Psoas muscle (tissue), 8 donors: ENCODE measurements at places on chromosomes 2 and 18. TPM values are rescaled to one million over a fixed set of nuclear protein-coding genes. Genes with fewer than 3 reads are reported as not detected.
A peak's percentile ranks its signal among the peaks of the same experiment; 100 is the strongest.

DSC3 gene
- 0.06 TPM for total RNA-seq

LHCGR gene
- not detected for total RNA-seq

RUFY4 gene
- total RNA-seq: not detected

POMC gene
- total RNA-seq: 6.4 TPM

MGAT4A gene
- 8.0 TPM for total RNA-seq

DHX57 gene
- 15.0 TPM for total RNA-seq

DNA sequence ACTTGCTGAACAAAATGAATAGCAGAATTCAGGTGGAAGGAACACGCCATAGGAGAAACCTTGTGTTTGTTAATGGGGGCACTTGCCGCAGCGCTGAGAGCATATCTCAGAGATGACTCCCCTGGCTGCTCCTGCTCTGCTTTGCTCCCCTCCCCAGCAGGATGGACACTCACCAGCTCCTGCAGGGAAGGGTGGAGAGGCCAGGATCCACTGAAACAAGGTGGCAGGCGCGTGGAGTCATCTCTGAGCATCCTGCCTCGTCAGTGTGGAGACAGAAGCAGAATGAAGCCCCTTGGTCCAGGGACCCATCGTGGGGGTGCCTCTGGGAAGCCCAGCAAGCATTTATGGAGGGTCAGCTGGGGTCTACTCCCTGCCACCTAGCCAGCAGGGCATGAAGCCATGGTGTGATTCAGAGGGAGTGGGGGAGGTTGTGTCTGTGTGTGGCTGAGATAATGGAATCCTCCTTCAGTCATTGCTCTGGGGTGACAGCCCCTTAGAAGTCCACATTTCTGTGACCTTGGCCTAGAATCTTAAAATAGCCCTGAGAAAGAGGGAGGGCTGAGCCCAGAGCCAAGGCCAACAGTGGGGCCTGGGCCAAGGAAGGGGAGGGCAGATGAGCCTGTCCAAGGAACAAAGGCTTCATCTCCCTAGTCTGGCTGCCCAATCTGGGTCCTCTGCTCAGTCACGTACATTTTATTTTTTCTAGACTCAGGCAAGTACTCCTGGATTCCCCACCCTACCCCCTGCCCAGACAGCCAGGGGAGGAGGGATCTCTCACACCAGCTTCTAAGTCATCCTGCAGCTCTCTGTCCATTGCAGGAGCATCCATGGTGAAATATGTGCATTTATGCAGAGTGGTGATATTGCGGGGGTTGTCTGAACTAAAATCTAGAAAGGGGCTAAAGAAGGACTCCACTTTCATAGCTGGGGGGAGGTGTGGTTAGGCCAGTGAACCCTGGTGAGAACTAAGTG lies 215.4 kb downstream of the ZBTB7C start:
- no peak for DNase-seq

GRCh38 chr2:198711484-198711883 lies 746.3 kb downstream of the SATB2 start:
- no peak for DNase-seq

DNA sequence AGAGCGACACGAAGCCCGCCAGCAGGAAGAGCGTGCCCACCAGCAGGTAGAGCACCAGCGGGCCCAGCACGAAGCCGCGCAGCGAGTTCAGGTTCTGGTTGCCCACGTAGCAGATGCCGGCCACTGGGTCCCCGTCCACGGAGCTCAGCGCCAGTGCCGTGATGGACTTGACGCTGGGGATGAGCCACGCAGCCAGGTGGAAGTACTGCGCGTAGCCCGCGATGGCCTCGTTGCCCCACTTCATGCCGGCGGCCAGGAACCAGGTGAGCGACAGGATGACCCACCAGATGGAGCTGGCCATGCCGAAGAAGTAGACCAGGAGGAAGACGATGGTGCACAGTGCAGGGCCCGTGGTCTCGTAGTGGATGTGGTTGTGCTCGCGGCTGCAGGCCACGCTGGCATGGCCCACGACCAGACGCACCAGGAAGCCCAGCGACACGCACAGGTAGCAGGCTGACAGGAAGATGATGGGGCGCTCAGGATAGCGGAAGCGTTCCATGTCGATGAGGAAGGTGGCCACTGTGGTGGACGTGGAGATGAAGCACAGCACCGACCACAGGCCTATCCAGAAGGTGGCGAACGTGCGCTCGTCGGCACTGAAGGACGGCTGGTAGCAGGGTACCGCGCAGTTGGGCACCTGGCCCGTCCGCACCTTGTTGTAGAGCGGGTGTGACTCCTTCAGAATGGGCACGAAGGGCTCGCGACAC lies 2.1 kb downstream of the FZD5 start:
- peak; percentile 28 for DNase-seq

DNA sequence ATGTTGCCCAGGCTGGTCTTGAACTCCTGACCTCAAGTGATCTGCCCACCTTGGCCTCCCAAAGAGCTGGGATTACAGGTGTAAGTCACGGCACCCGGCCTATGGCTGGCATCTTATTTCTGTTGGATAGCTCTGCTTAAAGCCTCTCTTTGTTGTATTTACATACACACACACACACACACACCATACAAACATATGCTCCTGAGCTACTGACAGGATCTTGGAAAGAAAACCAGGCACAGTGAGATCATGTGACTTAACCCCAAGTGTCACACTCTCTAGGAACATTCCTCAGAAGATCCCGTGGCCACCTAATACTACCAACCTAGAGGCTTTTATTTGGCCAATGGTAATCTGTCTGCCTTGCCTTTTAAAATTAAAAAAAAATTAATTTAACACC lies 85.1 kb upstream of the HAAO start:
- DNase-seq: no peak

DNA sequence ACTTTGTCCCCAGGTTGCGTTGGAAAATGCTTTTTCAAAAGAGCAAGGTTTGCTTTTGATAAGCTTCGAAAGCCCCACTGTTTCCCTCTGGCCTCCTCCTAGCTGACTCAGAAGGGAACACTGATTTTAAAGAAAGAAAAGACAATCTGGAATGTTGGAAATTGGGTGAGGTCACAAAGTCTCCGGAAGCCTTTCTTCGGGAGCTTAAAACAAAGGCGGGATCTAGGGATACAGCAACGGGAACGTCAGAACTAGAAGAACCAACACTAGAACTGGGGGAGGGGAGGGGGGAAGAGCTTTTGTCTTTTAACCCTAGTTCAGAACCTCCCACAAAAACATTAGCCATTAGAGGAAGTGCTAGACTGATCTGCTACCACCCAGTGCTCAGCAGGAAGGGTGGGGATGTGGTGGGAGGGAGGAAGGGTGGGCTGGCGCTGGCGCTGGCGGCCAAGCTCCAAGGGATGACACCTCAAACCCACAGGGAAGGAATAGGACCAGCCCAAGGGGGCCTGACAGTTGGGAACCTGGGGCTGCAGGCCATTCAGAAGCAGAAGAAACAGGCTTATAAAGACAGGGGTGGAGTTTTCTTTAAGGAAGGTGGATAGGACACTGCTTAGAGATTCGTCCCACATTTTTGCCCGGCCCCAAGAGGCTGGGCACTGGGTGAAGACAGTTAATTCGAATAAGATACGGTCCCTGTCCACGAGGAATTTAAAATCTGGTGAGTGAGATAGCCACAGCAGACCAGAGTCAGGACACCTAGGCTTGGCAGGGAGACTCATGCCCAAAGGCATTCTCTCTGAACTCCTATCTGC lies 1.7 kb downstream of the TMSB10 start:
- DNase-seq: peak; percentile 77

DNA sequence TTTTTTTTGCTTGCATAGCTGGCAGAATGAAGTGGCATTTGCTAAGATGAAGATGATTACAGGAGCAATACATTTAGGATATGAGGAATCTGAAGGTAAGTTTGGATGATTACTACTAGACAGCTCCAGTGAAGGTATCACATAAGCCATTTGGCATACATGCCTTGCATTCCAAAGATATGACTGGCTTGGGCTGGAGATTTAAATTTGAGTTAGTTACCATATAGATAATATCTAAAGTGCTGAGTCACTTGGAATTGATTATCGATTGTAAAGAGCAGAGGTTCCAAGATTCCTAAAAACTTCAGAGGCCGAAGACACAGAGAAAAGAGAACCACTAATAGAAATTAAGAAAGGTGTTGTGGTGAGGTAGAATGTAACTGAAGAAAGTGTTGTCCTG lies 1026.4 kb downstream of the DSC3 start:
- DNase-seq: no peak

GRCh38 chr2:141001750-141002149 lies 1129.1 kb downstream of the LRP1B start:
- DNase-seq: no peak

DNA sequence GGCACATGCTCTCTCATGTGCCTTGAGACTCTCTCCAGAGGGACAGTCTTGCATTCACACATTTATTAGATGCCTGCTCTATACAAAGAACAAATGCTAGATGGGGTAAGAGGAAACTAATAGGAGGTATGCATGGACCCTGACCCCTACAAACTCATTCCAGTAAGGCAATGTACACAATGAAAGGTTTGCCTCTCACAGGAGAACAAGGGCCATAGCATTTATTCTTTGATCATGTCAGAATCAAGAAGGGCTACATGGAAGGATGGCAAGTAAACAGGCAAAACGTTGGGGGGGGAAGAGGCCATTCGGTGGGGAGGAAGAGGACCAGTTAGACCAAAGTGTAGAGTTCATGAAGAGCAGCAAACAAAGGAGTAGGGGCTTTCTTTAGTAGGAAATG lies 130.2 kb downstream of the TMEM163 start:
- no peak for DNase-seq

- DNase-seq: no peak
These were observed 94.9 kb downstream of the RND3 start for GRCh38 chr2:150392614-150393013.

DNA sequence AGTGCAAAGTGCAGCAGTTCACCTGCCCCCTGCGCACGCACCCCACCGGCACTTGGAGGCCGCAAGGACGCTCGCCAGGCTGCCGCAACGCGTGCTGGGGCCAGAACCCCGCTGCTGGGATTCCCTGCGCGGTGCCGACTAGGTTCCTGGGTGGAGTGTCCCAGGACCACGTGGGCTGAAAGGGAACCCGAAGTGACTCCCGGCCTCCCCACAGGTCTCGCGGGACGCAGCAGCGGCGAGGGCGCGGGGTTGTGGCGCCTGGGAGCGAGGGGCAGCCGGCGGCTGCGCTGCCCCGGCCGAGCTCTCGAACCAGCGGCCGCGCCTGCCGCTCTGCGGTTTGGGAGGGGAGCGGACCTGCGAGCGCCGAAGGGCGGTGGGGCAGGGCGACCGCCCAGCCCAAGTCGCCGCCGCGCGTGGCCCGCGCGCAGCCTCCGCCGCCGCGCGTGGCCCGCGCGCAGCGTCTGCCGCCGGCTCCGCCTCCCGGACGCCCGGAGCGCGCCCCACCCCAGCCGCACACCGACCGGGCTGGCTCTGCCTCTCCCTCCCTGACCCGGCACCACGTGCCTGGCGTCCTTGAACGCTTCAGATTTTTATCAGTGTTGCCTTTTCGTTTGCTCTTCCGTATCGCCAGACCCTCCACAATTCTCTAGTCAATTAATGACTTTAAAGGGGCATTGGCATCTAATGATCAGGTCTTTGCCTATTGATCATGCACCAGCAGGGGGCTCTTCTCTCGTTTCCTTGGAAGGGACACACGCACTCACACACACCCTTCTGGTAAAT lies at the start of gene FTCDNL1:
Gene FTCDNL1, minus strand, starts transcription at position 475 of the 783 bp plus-strand sequence. CDS start 2,230 bp downstream, outside the sequence.
- DNase-seq: peak; percentile 79

GRCh38 chr18:22175346-22175745 lies 6.0 kb downstream of the GATA6 start:
- no peak for DNase-seq

GRCh38 chr2:70995426-70995729 lies 705 bp upstream of the TEX261 start:
- DNase-seq: no peak

GRCh38 chr2:190123956-190124355 lies 61.4 kb upstream of the MSTN start:
- no peak for DNase-seq

DNA sequence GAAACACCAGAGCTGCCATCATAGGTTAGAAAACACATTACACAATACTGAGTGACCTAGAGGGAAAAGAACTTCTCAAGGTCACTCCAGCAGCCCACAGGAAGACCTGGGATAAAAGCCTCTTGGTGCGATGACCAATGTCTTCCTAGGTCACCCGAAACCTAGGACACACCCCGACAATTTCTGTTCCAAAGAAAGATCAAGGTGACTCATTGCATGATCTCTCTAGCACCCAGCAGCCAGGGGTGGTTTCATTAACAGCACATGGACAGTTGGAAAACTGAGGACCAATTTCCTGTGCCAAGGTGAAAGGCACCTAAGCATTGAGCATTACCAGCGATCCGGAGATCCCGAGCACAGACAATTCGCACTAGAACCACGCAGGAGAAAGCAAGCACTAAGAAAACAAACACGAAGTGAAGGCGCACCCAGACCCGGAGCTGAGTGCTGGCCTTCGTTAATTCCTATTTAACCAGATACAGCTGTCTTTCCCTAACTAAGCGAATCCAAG lies 1.5 kb downstream of the CACNB4 start:
- no peak for DNase-seq

- DNase-seq: peak; percentile 62
These were observed 640 bp downstream of the ROCK2 start for GRCh38 chr2:11343650-11344341.

DNA sequence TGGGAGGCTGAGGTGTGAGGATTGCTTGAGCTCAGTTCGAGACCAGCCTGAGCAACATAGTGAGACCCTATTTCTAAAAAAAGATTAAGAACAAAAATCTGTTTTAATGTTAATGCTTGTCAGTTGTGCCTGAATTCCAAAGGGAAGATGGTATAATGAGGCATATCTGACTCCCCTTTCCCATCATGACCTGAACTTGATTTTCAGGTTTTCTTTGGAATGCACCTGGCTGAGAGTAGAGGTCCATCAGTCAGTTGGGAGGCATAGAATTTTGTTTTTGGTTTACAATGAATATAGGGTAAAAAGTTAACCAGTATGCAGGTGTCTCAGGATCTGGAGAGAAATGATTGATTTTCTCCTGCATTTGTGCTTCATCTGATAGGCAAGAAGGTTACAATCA lies 20.4 kb downstream of the RPIA start:
- no peak for DNase-seq

DNA sequence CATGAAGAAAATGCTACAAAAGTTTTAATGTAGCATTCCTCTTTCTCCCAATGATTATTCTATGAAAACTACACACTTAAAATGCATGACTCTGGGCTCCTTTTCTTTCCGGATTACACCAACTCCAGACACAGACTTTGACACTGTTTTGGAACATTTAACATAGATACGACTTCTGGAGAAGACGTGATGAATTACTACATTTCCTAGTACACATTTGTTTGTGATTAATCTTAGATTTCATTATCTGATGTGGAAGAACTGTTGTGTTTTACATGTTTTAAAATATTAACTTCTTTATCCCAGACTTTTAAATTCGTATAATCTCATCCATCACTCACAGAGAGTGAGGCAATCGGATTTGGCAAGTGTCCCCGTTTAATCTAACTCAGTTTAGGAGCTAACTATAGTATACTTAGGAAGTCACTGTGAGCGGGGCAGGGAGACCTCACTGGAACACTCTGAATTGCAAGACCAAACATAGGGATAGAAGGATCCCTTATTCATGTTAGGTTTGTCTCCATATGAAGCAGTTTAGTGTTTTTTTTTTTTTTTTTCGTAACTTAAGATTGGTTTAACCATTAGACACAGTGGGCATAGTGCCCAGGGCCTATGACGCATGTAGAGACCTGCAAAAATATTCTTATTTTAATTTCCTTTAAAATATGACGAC lies 66.7 kb downstream of the PDE1A start:
- DNase-seq: no peak
